ENCODE measurements at places on chromosomes 11 and 22. TPM values are rescaled to one million over a fixed set of nuclear protein-coding genes. Genes with fewer than 3 reads are reported as not detected.

DNA sequence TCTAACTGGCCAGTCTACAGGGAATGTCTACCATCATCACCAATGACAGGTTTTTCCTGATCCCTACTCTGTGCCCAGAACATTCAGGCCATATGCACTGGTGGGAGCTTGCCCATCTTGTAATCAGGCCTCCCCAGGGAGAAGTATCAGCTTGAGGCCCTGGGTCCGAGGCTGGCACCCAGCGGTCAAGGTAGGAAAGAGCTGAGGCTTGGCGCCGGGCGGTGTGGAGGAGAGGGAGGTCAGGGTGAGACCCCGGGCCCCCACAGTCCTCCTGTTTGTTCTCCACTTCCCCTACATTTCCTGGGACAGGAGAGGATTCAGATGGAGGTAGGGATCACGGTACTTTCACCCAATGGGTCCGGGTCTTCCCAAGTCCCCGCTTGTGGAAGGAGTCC is 15.5 kb downstream of the TSKU start:
- H3K4me3 ChIP-seq, result peak overlapping the region; percentile 20
- peaks cover 19% of the 10 kb centered on the region for H3K27me3 ChIP-seq
- no peak for DNase-seq
- no peak overlapping the region for H3K27ac ChIP-seq
- H3K36me3 ChIP-seq, result no peaks in the 10 kb centered on the region

DNA sequence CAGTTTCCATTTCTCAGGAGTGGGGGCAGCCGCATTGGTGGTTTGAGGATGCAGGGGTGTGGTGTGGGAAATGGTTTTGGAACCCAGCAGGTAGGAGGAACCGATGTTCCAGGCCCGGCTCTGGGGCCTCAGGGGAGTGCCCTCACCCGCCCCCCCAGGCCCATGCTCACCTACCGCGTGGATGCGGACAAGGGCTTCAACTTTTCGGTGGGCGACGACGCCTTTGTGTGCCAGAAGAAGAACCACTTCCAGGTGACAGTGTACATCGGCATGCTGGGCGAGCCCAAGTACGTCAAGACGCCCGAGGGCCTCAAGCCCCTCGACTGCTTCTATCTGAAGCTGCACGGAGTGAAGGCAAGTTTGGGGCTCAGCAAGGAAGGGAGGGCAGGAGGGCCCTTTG is 18.6 kb downstream of the TMEM258 start:
- no peak for DNase-seq
- no peak overlapping the region for H3K27ac ChIP-seq
- H3K4me1 ChIP-seq, result peaks cover 12% of the 10 kb centered on the region

GRCh38 chr11:44456544-44457300 is 108.7 kb upstream of the CD82 start:
- no peaks in the 10 kb centered on the region for H3K36me3 ChIP-seq
- peaks cover 13% of the 10 kb centered on the region for H3K27me3 ChIP-seq
- no peaks in the 10 kb centered on the region for H3K4me1 ChIP-seq

DNA sequence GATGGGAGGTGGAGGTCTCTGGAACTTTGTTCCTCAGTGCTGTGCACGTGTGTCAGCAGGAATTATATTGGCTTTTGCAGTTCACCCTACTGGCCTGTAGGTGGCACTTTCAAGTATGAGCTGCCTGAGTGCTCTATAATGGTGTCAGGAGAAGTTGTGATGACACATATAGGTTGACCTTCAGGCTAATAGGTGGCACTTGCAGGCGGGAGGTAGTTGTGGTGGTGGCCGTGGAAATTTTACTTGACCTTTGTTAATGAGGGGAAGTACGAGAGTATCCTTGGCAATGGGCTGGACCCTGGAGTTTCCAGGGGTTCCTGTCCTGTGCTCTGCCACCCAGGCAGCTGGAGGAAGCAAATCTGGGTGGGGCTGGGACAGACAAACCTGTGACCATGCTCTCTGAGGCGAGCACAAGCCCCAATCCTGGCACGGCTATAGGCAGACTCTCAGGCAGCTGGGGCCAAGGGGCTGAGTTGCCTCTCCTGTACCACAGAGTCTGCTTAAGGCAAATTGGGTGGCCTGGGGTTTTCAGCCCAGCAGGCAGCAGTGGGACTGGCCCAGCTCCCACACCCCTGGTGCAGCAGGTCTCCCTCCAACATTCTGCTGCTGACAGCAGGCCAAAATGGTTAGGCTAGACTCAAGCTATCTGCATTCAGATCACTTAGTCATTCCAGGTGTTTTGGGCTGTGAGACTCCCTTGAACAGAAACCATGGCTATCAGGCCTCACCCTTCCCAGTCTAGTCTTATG is 147.5 kb upstream of the CTSC start:
- no peak overlapping the region for H3K27ac ChIP-seq
- H3K36me3 ChIP-seq, result peaks cover 3% of the 10 kb centered on the region
- no peaks in the 10 kb centered on the region for H3K27me3 ChIP-seq
- no peak for DNase-seq
- no peak overlapping the region for H3K4me3 ChIP-seq

Gene BACE1
- total RNA-seq, result 2.6 TPM

Gene TRIM49
- total RNA-seq, result not detected

Gene ARSA
- 65.2 TPM for total RNA-seq

Gene KCNK7
- 1.0 TPM for total RNA-seq

Gene MPZL3
- 24.5 TPM for total RNA-seq

Data from activated naive CD8-positive, alpha-beta T cell treated with anti-CD3 and anti-CD28 coated beads, Interleukin-2, amount 10 ng/mL, durations not matched to agents 7 days and 5 days (primary cell).